ENCODE measurements at places on chromosomes 2 and 18. TPM values are rescaled to one million over a fixed set of nuclear protein-coding genes. Genes with fewer than 3 reads are reported as not detected.

DNA sequence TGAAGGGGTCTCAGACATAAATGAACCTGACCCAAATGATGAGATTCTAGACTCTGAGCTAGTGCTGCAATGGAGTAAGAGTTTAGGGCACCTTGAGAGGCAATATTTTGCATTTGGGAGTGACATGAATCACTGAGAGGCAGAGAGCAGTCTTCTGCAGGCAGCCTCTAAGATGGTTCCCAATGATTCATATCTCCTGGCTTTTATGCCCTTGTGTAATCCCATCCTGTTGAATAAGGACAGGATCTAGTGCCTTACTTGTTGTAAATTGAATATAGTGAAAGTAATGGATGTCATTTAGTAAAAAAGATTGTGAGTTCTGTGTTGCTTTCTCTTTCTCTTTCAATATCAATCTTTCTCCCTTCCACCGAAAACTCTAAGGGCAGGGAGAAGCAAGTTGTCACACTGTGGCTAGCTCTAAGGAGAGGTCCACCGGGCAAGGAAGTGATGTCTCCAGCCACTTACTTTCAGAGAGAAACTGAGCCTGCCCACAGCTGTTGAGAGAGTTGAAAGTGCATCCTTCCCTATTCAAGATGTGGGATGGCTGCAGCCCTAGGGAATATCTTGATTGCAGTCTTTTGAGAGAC is 144.7 kb downstream of the TRIB2 start:
- DNase-seq: no peak

GRCh38 chr2:16330571-16330970 is 335.1 kb downstream of the CYRIA start:
- DNase-seq: no peak

DNA sequence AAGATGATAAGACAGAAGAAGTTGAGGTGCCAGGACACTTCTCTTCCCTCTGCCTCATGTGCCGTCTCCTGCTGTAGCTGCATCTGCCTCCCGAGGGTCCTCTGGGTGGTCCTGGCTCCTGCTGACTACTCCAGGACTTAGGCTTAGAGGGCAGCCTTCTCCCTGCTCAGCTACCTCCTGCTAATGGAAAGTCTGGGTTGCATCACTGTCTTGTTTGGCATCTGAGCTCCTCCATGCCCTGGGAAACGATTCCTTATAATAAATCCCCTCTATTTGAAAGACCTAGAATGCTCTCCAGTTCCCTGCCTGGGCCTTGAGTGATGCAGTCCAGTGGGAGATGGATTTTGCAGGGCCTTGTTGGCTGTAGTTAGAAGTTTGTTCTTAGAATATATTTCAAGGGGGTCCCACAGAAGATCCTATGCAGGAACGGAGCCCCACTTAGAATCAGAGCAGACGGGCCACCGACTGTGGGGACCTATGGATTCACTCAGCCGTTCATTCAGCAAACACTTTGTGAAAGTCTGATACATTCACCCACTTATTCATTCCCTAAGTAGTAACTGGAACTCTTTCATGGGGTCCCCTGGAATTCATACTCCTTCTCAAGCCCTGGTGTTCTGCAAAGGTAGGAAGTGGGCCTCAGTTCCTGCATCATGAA is 269.8 kb upstream of the HDAC4 start:
- no peak for DNase-seq

RTP5 gene
- 0.21 TPM for total RNA-seq

RMDN2 gene
- total RNA-seq: 10.7 TPM

DNA sequence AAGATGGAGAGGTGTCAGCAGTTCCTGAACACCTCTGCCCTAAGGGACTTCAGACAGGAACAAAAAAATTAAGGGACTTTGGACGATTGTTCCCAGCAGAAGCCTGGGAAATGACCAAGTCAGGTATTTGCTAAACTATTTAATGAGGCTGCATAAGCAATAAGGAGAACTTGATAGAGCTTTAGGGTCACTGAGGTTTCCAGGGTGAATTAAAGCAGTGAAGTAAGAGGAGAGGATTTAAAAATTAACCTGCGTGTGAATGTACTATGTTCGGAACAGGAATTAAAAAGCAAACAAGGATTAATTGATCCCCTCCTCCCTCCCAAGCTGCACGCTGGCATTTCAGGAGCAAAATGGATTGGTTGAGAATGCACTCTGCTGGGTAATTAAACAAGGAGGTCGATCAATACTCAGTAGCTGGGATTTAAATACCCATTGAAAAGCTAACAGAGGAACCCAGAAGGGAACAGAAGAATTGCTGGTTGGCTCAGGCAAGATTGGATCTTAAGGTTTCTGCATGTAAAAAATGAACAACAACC is 157.2 kb downstream of the RNF152 start:
- DNase-seq: no peak

DNA sequence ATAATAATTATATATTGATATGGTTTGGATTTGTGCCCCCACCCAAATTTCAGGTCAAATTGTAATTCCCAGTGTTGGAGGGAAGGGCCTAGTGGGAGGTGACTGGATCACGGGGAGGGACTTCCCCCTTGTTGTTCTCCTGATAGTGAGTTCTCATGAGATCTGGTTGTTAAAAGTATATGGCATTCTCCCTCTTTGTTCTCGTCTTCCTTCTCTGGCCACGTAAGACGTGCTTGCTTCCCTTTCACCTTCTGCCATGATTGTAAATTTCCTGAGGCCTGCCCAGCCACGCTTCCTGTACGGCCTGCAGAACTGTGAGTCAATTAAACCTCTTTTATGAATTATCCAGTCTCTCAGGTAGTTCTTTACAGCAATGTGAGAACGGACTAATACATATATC is 88.3 kb downstream of the ROCK2 start:
- no peak for DNase-seq

- DNase-seq: no peak
These were observed 41.3 kb upstream of the LMAN1 start for GRCh38 chr18:59400407-59400806.

DNA sequence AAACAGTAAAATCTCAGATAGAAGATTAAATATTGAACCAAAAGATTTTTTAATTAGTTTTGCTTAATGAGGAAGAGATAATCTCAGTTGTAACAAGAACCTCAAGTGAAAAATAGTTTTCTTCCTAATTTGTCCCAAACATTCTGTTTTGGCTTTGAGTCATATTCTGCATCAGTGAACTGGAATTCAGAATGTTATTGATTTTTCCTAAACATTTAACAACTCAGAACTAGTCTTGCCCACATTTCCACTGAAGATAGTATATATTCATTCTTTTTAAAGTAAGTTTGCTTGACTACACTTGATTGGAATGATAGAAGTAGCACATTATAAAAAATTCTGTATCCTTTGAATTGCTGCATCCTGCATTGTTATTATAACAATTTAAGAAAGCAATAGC is 85.7 kb upstream of the UGP2 start:
- no peak for DNase-seq

GKN2 gene
- total RNA-seq: not detected

DNA sequence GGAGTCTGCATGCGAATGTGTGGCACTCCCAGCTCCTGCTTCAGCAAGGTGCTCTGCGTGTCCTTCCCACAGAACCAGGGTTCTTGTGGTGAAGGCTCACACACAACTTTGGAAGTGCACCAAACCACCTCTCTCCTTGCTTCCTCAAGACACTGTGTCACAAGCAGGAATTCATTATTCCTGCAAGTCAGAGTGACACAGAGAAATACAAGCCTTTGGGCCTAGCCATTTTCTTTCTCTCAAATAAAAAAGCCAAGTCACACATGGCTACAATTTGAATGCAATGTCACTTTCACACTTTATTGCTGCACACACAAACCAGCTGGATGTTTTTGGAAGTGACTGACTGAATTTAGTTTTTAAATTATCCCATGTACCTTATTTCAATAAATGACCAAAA is 30.1 kb upstream of the THOC1 start:
- no peak for DNase-seq
